Frontal cortex (tissue), 4 donors: ENCODE measurements at places on chromosomes 11 and 22. TPM values are rescaled to one million over a fixed set of nuclear protein-coding genes. Genes with fewer than 3 reads are reported as not detected.

OVOL1 gene
- total RNA-seq = under 0.01 TPM

DMC1 gene
- total RNA-seq = 4.5 TPM

BRSK2 gene
- 35.9 TPM for total RNA-seq

B3GAT1 gene
- 47.3 TPM for total RNA-seq

CDON gene
- 32.6 TPM for total RNA-seq

ZC3H7B gene
- 48.5 TPM for total RNA-seq

AGBL2 gene
- 0.41 TPM for total RNA-seq

OR51B5 gene
- total RNA-seq = 0.82 TPM

GNB1L gene
- total RNA-seq = 2.9 TPM

PGR gene
- total RNA-seq = under 0.01 TPM

TBX1 gene
- not detected for total RNA-seq

HOATZ gene
- total RNA-seq = not detected

APOL3 gene
- 1.6 TPM for total RNA-seq

BTBD18 gene
- total RNA-seq = not detected

HDAC10 gene
- 16.7 TPM for total RNA-seq

RNF26 gene
- total RNA-seq = 2.9 TPM

MMP27 gene
- not detected for total RNA-seq

OR51B2 gene
- 0.41 TPM for total RNA-seq
